ENCODE measurements at places on chromosomes 3 and 15. TPM values are rescaled to one million over a fixed set of nuclear protein-coding genes. Genes with fewer than 3 reads are reported as not detected.
A peak's percentile ranks its signal among the peaks of the same experiment; 100 is the strongest.

Gene WDR49
- 0.33 TPM for total RNA-seq

DNA sequence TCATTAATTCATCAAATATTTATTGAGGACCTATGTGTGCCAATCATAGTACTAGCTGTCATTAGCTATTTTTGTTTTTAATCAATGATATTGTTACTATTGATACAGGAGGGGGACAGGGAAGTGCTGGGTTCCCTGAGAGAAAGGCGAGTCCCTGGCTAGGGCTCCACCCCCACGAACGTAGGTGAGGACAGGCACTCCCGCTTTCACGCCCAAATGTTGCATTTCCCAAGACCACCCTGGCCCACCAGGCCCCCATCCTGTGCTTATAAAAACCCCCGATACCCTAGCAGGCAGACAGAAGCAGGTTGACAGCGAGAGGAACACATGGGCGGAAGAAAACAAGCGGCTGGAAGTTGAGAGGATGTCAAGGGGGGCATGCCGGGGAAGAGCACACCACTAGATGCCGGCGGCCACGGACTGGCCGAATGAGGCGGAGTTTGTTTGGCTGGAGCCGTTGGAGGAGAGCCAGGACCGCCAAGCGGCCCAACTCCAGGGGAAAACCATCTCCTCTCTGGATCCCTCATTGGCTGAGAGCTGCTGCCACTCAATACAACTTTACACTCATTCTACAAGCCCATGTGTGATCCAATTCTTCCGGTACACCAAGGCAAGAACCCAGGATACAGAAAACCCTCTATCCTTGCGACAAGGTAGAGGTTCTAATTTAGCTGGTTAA lies 798.7 kb upstream of the SEMA6D start:
- H3K4me1 ChIP-seq, result no peaks in the 10 kb centered on the region
- no peaks in the 10 kb centered on the region for H3K36me3 ChIP-seq
- no peak overlapping the region for H3K27ac ChIP-seq
- H3K4me3 ChIP-seq, result no peak overlapping the region
- no peak for DNase-seq

- no peak overlapping the region for H3K4me3 ChIP-seq
- no peaks in the 10 kb centered on the region for H3K36me3 ChIP-seq
- no peaks in the 10 kb centered on the region for H3K27me3 ChIP-seq
- no peak overlapping the region for H3K27ac ChIP-seq
- DNase-seq, result no peak
- H3K4me1 ChIP-seq, result no peaks in the 10 kb centered on the region
Observed at GRCh38 chr3:174767406-174767805, 91.7 kb upstream of the NAALADL2 start.

DNA sequence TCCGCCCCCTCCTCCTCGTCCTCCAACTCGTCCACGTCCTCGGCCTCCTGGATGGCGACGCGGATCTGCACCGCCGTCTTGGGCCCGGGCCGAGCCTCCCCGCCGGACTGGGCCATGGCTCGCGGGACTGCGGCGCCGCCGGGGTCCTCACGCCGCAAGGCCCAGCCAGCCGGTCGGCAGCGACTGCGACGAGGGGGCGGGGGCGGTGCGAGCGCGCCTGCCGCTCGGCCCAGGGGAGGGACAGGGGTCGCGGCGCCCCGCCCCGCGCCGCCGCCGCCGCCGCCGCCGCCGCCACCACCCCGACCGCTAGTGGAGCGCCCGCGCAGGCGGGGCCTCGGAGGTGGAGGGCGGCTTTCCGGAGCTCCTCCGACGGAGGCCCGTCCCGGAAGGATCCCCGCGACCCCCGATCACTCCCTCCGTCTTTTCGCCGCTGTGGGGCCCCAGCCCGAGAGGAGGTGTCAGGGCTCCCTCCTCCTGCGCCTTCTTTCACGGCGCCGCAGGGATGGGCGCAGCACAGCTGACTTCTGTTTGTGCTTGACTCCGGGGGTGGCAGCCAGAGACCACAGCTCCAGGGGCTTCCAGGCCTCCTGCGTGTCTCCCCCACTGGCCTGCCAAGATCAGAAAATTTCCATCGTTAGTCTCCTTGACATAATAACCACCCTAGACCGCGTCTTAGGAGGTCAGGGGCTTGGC lies at the start of gene LARP6:
TSS of gene LARP6 (minus strand) at position 185 of the 693 bp plus-strand sequence. CDS start at position 116, 69 bp downstream.
- peaks cover 67% of the 10 kb centered on the region for H3K27me3 ChIP-seq
- H3K36me3 ChIP-seq, result no peaks in the 10 kb centered on the region
- no peak within 1 kb of the TSS for H3K27ac ChIP-seq

GRCh38 chr15:75042730-75043508 lies 19.5 kb downstream of the PPCDC start:
- H3K4me3 ChIP-seq, result peak overlapping the region; percentile 63
- peaks cover 16% of the 10 kb centered on the region for H3K36me3 ChIP-seq
- peaks cover 69% of the 10 kb centered on the region for H3K4me1 ChIP-seq
- H3K27ac ChIP-seq, result peak overlapping the region; percentile 91
- no peaks in the 10 kb centered on the region for H3K27me3 ChIP-seq

GRCh38 chr3:126135406-126136076 lies 44.8 kb downstream of the ALDH1L1 start:
- H3K4me3 ChIP-seq, result no peak overlapping the region
- no peaks in the 10 kb centered on the region for H3K4me1 ChIP-seq
- H3K27ac ChIP-seq, result no peak overlapping the region
- peak; percentile 22 for DNase-seq
- H3K27me3 ChIP-seq, result peaks cover 15% of the 10 kb centered on the region
- H3K36me3 ChIP-seq, result no peaks in the 10 kb centered on the region

DNA sequence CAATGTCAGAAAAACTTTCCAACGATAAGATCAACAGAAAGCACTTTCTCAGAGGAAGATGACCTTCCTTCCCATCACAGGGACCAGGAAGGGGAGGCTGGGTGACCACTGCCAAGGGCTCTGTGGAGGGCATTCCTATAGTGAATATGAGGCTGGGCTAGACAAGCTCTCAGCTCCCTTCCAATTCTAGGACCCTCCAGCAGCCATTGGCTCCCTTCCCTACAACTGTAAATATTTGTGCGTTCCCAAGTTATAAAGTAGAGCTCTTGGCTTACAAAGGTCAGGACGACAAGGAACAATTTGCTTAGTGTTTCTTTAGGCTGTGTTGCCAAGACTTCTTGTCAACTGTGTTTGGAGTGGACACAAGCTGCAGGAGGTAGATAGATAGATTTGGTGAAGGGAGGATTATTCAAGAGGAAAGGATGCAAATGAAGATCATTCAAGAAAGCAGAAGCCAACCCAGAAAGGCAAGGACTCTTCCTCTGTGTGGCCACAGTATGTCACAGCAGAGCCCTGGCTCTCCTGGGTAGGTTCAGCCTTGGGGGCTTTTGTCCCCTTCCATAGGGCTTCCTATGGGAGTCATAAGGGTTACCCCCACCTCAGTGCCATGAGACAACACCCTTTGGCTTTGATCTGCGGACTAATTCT lies 223.6 kb upstream of the TLE3 start:
- peaks cover 17% of the 10 kb centered on the region for H3K4me1 ChIP-seq
- H3K27ac ChIP-seq, result no peak overlapping the region
- DNase-seq, result no peak

All from activated naive CD8-positive, alpha-beta T cell treated with anti-CD3 and anti-CD28 coated beads, Interleukin-2, amount 10 ng/mL, durations not matched to agents 7 days and 5 days (primary cell).